ENCODE measurements at places on chromosomes 7 and 10. TPM values are rescaled to one million over a fixed set of nuclear protein-coding genes. Genes with fewer than 3 reads are reported as not detected.

The SH2D4B gene
- total RNA-seq = 0.27 TPM

DNA sequence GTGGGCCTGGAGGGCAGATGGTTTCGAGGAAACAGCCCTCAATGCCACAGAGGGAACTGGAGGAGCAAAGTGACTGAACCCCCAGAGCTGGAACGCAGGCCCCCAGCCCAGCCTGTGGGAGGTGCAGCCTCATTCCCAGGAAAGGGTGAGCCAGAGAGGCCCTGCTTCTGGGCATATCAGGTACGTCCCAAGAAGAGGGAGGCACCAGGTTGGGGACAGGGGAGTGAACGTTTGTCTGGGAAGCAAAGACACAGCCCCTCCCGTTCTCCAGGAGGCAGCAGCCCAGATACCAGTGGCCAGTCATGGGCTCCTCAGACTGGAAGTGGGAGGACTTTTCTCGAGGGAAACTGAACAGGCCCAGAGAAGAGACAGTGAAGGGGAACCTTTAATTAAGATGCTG lies 74.3 kb upstream of the RET start:
- no peak overlapping the region for H3K4me3 ChIP-seq
- no peaks in the 10 kb centered on the region for H3K36me3 ChIP-seq
- no peaks in the 10 kb centered on the region for H3K4me1 ChIP-seq
- no peak overlapping the region for H3K27ac ChIP-seq
- no peaks in the 10 kb centered on the region for H3K27me3 ChIP-seq

GRCh38 chr10:79910344-79910743 lies 38.6 kb downstream of the SFTPD start:
- no peak overlapping the region for H3K4me3 ChIP-seq
- no peak for DNase-seq
- no peaks in the 10 kb centered on the region for H3K36me3 ChIP-seq
- no peak overlapping the region for H3K27ac ChIP-seq
- H3K27me3 ChIP-seq = no peaks in the 10 kb centered on the region

The DGKI gene
- 11.3 TPM for total RNA-seq

- H3K4me1 ChIP-seq = no peaks in the 10 kb centered on the region
- H3K4me3 ChIP-seq = no peak overlapping the region
- peaks cover 2% of the 10 kb centered on the region for H3K36me3 ChIP-seq
- no peak overlapping the region for H3K27ac ChIP-seq
These were observed 186.0 kb upstream of the TCF7L2 start for GRCh38 chr10:112763916-112764520.

DNA sequence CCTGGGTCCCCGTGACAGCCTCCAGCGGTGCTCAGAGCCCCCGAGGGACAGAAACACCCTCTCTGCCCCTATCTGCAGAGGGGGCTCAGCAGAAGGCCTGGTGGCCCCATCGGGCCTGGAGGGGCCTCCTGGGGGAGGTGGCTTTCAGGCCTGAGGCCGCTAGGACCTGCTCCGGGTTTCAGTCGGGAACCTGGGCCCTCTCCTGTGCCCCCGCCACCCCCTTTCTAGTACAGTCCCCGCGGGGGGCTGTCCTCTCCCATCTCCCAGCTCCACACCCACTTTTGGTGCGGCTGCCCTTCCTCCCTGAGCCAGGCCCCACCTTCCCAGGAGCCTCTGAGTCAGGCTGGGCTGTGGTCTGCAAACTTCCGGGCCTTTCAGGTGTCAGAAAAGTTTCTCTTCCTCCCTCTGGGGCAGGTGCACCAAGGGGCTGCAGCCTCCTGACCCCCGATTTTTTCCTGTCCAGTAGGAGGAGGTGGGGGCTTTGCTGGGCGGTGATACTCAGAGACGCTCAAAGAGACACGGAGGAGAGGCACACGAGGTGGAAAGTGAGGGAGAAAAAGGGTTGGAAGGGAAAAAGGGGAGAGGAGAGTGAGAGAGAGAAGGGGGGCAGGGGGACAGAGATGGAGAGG lies 692 bp downstream of the CARD11 start:
- H3K27ac ChIP-seq = no peak overlapping the region
- no peak for DNase-seq
- H3K4me3 ChIP-seq = no peak overlapping the region
- no peaks in the 10 kb centered on the region for H3K27me3 ChIP-seq

The HILPDA gene
- 36.8 TPM for total RNA-seq
